ENCODE measurements at places on chromosomes 12 and 14.

GRCh38 chr14:105287249-105288102 is 13.3 kb downstream of the BRF1 start:
- no peak for DNase-seq

DNA sequence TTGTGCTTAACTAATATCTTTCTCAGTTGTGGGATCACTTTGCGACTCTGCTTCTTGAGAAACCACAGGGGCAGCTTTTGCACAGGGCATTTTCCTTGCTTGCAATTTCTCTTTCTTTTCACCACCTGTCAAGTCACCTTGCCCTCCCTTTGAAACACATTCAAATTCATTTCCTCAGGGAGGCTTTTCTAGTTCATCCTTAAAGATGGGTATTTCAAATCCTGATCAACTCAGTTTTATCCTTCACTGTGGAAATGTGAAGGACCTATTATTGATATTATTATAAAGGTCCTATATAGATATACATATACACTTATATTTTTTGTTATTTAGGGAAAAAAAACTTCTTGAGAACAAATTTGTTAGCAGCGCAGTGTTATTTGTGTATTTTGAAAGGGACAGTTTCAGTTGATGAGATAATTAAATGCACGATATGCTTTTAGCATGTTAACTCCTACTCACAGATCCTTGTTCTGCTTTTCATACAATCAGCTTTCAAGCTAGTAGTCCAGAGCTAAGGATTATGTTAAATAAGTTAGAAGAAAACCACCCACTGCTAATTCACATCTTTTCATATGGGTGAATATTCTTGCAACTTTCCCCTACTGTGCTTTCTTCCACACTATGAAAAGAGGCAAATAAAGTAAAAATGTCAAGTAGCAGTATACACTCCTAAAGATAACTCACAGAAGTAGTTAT is 501.4 kb upstream of the RGS6 start:
- no peak for DNase-seq

- DNase-seq = no peak
These were observed 64.2 kb downstream of the GALNT9 start for GRCh38 chr12:132265056-132265800.

DNA sequence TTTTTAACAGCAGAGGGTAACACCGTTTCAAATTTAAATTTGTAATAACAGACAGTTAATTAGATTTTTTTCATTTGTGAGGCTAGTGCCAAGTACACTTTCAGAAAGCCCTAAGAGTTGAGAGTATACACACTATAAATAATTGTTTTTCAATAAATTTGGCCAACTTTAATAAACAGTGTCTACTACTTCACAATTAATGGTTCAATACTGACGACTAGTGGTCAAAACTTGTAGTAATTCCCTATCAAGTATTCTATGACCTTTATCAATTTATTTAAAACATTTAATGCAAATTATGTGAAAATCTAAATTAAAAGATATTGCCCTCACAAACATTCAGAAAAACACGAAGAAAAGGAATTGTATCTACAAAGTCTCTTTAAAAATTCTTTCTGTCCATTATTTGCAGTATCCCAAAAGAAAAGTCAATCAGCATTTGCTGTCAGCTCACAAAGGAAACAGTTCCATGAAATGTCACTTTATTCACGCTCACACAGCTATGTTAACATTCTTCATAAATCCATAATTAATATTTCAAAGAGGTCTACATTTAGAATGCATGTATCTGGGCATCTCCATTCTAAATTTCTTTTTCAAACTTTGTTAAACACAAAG is 91.2 kb downstream of the CEP128 start:
- DNase-seq = peak; percentile 74

- no peak for DNase-seq
These were observed 184.7 kb downstream of the AACS start for GRCh38 chr12:125249932-125250331.

DNA sequence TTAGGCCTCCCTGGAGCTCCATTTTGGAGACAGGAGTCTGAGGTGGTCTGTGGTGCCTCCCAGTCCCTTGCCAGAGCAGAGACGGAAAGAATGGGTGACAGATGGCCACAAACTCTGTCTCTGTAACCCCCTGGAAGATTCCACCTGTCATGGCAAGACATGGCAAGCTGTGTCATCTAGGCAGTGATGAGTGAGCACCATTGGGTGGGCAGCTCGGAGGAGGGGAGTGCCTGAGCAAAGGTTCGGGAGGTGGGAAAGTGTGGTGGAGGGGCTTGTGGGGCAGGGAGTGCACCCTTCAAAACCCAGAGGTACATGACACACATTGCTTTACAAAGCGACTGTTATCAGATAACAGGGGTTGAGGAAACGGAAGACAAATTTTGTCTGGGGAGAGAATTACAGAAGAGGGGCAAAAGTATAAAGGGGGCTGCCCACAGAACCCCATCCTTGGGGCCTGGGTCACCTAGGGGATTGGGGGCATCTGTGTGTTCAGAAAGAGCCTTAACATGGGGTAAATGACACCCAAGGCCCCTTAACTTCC is 3.5 kb downstream of the RIN3 start:
- DNase-seq = no peak

DNA sequence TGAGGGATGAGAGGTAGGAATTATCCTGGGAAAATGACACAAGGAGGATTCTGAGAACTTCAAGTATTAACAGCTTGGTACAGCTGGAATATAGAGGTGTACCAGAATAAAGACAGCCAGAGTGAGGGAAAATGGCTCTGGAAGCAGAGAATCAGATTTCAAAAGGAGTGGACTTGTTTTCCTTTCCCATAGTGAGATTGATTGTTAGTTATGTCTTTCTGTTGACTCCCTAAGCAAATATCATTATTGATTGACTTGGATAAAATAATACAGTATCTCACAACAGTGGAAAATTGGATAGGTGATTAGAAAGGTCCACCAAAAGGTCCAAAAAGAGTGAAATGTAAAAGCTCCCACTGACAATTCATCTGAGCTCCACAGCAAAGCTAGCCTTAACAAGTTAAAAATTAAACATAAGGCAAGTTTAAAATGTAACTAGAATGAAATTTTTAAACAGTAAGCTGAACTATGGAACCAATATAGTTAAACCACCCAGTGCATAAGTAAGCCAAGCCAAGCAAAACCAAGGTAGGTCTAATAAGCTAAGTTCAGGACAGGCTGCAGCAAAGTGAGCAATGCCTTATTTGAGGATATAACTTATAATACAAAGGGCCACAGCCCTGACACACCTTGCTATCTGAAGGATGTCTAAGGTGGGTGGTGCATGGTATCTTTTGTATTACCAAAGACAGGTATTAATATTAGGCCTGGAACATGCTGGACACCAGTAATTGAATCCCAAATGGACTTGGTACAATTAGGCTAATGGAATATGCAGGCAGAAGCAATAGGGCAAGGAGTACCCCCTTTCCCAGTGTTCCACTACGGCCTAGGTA is 21.8 kb downstream of the ENTPD5 start:
- no peak for DNase-seq

GRCh38 chr12:73445658-73446324 is 1091.8 kb upstream of the ATXN7L3B start:
- no peak for DNase-seq

All from choroid plexus epithelial cell (primary cell).